ENCODE measurements at places on chromosomes 4 and X.

GRCh38 chrX:129585691-129586090 lies 45.6 kb downstream of the OCRL start:
- DNase-seq: no peak

- no peak for DNase-seq
Measured at GRCh38 chrX:3252744-3253143, 93.7 kb downstream of the MXRA5 start.

- no peak for DNase-seq
Measured at GRCh38 chr4:184513802-184514120, 39.4 kb upstream of the IRF2 start.

GRCh38 chr4:56229947-56230346 lies 157.3 kb downstream of the AASDH start:
- no peak for DNase-seq

DNA sequence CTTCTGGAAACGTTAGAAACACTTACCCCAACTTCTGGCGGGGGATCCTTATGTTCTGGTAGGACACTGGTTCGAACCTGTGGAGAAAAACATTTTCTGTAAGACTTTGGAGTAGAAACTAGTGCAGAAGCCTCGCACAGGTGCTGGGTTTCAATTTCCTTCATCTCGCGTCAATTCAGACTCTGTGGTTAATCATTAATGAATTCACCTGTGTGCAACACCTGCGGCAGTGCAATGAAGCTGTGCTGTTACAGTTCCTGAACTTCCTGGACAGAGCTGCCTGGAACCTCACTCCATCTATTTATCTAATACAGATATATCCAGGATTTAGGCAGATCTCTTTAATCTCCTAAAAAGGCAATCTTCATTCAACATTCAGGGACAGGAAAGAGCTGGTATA lies 531.4 kb downstream of the INPP4B start:
- DNase-seq: no peak

DNA sequence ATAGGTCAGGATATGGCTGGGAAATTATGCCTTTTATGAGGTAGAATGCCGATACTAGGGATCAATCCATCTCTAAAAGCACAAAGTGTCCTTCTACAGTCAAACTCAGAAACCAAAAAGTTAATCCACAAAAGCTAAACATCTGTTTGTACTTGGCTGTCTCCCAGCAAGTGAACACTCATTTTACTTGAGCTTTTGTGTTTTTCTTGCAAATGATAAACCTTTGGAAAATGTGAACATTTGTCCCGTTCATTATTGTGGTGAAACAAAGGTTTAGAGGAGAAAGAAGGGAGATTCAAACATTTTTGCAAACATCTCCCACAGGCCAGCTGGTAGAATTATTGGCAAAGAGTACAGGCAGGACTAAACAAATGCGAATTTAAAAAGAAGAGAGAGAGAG lies 300.6 kb upstream of the SPANXN1 start:
- DNase-seq: no peak

- no peak for DNase-seq
Measured at GRCh38 chrX:130981836-130982235, 76.3 kb upstream of the ARHGAP36 start.

Measured in foreskin melanocyte (primary cell).